ENCODE measurements at places on chromosomes 1 and 21.

GRCh38 chr1:8382051-8382505, 64.2 kb downstream of the SLC45A1 start:
- DNase-seq: no peak

- no peak for DNase-seq
Measured at GRCh38 chr1:28437924-28438699, 67.7 kb upstream of the RCC1 start.

DNA sequence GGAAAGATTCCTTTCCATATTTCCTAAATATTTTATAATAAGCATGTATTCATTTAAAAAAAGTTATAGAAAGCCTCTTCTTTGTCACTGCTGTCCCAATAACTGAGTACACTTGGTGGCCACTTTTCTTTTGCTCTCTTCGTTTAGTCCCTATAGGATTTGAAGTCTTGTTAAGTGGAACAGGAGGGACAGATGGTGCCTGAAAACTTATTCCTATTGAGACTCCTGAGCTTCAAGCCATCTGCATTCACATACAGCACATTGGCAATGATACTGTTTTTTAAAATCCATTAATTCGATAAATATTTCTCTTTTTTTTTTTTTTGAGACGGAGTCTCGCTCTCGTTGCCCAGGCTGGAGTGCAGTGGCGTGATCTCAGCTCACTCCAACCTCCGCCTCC, 2.0 kb upstream of the ZBTB40 start:
- DNase-seq: no peak

- DNase-seq: no peak
Measured at GRCh38 chr1:53918343-53918742, 24.4 kb downstream of the DIO1 start.

- DNase-seq: no peak
Measured at GRCh38 chr1:43444151-43444828, 9.4 kb downstream of the HYI start.

GRCh38 chr1:156376958-156377919, 8.2 kb downstream of the RHBG start:
- DNase-seq: no peak

GRCh38 chr21:45998276-45998701, 16.7 kb downstream of the COL6A1 start:
- no peak for DNase-seq

DNA sequence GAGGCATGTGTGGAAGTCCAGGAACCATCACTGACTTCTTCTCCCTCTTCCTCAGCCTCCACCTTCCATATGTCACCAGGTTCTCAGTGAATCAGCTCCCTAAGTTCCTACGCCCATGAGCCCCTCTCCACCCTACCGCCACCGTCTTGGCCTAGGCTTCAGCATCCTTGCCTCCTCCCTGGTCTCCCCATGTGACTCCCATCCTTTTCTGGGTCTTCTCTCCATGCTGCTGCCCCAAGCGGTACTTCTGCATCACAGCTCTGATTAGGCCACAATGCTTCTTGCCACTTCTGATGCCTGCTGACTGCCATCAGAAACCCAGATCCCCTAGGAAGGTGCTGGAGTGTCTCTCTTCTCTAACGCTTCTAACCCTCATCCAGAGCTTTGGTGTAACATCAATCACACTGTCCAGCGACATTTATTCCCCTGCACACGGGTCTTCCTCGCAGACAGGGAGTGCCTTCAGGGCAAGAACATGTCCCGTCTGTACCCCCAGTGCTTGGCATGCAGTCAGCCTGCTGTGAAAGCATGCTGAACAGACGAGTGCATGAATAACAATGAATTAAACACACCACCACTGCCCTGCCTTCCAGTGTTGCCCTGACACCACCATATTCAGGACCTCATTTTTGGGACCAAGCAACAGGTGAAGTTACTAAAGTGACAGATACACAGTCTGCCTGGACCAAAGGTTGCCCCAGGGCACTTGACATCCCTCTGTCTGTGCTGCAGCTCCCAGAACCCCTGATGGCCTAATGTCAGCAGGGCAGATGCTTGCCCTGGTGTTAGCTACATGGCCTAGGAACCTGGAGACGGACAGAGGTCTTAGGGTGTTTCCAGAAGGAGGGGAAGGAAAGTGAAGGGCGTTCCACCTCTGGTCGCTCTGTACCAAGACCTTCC, 158.7 kb upstream of the EDN2 start:
- no peak for DNase-seq

GRCh38 chr1:54220004-54220811, 20.2 kb downstream of the MRPL37 start:
- DNase-seq: no peak

- no peak for DNase-seq
Measured at GRCh38 chr1:5597991-5598823, 394.0 kb downstream of the NPHP4 start.

DNA sequence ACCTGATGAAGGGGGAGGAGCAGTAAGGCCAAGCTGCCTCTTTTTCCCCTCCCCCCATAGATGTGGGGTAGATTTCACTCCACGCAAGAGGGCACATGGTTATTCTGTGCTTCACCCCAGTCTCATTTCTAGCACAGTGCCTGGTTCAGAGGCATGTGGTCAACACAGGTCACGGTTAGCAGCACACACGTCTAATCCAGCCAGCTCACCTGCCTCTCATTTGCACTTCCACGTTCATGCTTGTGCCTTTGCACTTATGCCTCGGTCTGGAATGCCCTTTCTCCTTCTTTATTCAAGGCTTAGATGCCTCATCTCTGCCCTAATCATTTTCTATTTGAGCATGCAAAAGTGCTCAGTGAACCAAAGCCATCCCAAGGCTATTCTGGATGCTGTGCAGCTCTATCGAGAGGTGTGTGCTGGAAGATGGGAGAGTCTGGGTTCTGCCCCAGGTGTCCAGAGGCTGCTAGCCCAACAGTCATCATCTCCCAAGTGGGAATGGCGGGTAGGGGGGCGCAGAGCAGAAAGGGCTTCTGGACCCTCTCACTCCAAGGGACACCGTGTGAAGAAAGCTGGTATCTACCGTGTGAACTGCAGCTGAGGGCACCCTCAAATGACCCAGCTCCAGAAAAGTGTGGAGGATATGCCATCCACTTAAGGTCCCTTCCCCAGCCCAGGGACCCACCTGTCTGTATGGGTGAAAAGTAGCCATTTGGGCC, 2.1 kb upstream of the A3GALT2 start:
- no peak for DNase-seq

DNA sequence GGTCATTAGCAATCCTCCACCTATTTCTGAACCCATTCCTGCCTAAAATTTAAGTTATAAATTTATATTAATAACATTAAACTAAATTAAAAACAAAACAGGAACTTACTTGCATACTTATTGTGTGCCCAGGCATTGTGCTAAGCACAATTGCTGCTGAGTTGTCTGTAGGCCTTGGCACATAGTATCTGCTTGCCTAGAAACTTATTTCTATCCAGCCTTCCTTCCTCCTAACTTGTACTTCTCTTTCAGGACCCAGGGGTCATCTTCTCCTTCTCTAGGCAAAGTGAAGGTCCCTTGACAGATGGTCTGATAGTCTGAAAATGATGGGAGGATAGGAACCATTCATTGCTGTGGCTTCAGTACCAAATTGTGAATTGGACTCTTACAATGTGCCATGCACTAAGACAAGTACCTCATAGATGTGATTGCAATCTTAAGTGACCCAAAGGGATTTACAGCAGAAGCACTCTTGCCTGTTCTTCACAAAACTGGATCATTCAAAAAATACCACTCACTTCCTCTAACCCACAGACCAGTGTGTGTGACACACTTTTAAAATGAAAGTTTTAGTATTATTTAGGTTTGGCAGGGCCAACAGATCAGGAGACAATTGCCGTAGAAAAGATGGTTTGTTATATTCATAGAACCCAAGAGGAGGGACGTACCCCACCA, 10.3 kb upstream of the CD101 start:
- no peak for DNase-seq

- no peak for DNase-seq
Measured at GRCh38 chr1:25531082-25531461, 12.3 kb upstream of the LDLRAP1 start.

GRCh38 chr1:216113181-216113580, 310.1 kb downstream of the USH2A start:
- no peak for DNase-seq

DNA sequence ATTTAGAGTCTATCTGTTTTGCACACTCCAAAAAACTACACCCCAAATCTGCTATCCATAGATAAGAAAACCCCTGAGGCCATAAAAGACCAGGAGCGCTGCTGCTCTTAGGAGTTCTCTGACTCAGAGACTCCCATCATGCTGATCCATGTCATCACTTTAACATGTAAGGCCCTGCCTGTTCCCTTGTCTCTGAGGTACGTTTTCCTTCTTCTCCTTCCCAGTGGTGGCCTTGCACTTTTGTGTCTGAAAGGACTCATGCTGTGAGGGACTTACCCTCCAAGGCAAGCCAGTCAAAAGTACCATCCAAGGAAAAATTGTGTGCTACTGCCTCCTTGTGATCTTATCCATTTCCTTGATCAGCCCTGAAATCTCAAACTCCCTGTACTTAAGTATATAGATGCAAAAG, 427.4 kb upstream of the NCAM2 start:
- DNase-seq: no peak

DNA sequence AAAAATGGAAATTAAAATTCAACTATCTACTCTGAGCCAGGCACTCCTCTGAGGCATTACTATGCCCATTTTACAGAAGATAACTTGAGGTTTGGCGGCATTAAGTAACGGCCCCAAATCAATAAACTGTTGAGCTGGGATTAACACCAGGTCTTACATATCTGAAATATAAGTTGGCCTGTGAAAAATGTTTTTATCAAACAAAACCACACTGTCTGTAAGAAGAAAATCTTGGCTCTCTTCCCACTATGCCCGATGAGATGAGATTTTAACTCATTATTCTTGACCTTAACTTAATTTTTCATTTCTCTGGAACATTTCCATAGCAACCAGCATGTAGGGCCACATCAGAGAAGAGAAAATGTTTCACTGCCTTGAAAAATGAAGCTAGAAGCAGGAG, 21.8 kb downstream of the RC3H1 start:
- no peak for DNase-seq

DNA sequence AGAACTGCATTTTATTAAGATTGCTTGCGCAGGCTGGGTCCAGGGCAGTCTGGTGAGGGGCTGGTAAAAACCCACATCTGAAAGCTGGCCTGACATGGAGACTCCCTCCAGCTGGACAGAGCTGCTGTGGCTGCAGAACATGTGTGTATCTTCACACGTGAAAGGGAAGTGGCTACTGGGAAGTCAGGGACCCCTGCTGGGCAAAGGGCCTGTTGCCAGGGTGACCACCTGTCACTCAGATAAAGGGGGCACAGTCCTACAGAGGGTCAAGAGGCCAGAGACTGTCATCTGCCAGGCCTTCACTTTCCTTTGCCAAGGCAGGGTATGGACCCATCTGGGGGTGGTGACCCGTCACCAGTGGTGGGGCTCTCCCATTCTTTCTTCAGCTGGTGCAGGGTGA, 17.5 kb downstream of the NKAIN1 start:
- no peak for DNase-seq

GRCh38 chr1:206802401-206802800, 30.1 kb upstream of the IL10 start:
- no peak for DNase-seq

DNA sequence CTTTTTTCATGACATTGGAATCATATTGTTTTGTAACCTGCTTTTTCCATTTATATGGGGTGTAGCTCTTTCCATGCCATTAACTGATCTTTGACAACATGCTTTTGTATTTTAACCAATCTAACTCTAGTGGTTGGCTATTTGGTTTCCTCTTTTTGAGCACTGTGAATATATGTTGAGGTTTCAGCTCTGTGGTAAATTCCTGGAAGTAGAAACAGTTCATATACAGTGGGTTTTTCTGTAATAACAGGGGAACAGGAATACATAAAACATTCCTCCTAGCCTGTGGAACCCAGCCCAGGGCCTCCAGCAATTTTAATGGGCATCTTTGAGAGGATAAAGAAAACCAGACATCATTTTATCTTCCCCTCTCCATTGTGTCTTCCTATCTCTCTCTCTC, 17.4 kb downstream of the AZIN2 start:
- DNase-seq: no peak

GRCh38 chr1:150148837-150149270, 862 bp upstream of the PLEKHO1 start:
- DNase-seq: no peak

DNA sequence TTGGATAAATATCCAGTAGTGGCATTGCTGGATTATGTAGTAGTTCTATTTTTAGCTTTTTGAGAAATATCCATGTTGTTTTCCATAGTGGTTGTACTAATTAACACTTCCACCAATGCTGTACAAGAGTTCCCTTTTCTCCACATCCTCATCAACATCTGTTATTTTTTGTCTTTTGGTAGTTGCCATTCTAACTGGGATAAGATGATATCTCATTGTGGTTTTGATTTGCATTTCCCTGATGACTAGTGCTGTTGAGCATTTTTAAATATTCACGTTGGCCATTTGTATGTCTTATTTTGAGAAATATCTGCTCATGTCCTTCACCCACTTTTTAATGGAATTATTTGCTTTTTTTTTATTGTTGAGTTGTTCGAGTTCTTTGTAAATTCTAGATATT, 183.9 kb downstream of the PTPRU start:
- DNase-seq: no peak

DNA sequence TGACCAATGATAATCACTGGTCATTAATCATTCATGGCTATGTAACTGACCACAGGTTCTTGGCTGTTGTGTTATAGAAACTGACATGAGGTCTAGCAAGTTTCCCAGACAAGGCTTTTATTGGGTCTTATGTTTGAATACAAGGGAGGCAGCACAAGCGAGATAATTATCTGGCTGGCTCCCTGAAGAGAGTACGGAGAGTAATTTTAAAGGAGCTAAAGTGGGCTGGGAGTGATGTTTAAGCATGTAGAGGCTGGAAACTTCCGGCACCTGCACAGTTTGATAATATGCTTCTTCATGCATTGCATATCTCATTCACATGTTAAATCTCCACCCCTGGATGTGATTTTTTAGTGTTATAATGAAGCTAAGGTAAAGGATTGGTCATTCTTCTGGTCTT, 116.2 kb upstream of the KCNK1 start:
- DNase-seq: no peak

DNA sequence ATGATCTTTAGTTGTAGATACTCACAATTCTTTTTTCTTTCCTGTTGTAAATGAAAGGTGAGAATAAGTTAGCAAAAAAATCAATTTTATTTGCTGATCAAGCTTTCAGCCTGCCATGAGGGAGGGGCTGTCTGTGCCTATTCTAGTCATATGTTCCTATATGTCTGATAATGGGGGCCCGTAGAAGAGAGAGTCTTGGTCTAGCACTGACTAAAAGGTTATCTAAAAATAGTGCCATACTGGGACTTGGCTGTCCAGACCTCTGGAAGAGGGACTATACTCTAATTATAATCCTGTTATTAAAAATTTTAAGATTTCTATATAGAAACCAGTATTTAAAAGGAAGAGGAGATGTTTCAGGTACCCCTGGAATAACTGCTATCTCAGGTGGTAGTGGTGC, 18.6 kb downstream of the GNAI3 start:
- DNase-seq: no peak

DNA sequence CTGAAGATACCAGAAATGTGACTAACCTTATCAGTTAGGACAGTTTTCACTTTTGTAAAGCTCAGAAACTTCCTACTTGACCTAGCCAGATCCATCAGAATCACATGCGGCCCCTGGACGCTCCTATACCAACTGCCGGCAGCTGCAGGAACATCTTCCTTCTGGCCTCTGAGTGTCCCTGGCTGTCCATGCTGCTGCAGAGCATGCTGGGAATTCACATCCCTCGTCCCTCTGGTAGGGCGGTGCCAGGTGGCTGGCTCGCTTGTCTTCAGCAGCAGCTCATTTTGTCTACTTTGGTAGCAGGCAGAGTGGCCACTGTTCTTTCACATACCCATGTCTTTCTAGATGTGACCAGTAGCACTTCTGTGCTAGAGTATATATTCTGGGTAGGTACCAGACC, 34.4 kb downstream of the HHAT start:
- DNase-seq: no peak

- DNase-seq: no peak
Measured at GRCh38 chr1:195723796-195724194, 884.4 kb downstream of the KCNT2 start.
